ENCODE measurements at places on chromosomes 12 and 14.

- DNase-seq: no peak
Measured at GRCh38 chr12:47819138-47819895, 386 bp downstream of the HDAC7 start.

DNA sequence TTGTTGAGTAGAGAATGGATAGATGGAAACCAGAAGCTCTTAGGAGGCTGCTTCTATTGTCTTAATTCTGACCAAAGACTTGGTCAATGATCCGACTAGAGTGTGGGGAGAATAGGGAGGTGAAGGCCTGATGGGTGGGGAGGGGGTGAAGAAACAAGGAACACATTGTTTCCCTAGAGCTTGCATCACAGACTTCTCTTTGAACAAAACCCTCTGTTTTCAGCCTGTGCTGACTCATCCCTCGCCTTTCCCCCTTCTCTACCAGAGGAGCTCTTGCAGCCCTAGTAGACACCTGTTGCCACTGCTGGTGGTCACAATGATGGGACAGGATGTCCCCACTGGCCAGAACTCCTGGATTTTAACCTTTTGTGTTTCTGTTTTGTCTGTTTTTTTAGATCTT lies 46.8 kb upstream of the CISTR start:
- DNase-seq: no peak

- no peak for DNase-seq
Measured at GRCh38 chr12:118315821-118316220, 56.9 kb downstream of the TAOK3 start.

DNA sequence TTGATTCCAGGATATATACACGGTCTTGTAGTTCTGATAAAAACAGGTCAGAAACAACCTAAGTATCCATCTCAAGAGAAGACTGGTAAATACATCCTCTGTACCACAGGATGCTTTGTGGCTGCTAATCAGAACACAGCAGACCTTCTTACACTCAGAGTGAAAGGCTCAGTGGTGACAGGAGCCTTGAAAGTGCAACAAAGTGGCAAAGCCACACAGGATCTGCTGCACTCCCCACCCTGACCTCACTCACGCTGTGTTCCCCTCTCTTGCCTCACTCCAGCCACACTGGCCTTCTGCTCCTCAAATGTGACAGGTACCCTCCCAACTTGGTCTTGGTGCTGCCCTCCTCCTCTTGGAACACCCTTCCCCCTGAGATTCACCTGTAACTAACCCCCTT lies 98.1 kb upstream of the GRIP1 start:
- DNase-seq: no peak

- no peak for DNase-seq
Measured at GRCh38 chr12:5718680-5719079, 226.4 kb downstream of the ANO2 start.

GRCh38 chr12:115064296-115064695 lies 380.3 kb upstream of the TBX3 start:
- DNase-seq: no peak

- DNase-seq: no peak
Measured at GRCh38 chr14:95835121-95835730, 41.4 kb upstream of the TUNAR start.

DNA sequence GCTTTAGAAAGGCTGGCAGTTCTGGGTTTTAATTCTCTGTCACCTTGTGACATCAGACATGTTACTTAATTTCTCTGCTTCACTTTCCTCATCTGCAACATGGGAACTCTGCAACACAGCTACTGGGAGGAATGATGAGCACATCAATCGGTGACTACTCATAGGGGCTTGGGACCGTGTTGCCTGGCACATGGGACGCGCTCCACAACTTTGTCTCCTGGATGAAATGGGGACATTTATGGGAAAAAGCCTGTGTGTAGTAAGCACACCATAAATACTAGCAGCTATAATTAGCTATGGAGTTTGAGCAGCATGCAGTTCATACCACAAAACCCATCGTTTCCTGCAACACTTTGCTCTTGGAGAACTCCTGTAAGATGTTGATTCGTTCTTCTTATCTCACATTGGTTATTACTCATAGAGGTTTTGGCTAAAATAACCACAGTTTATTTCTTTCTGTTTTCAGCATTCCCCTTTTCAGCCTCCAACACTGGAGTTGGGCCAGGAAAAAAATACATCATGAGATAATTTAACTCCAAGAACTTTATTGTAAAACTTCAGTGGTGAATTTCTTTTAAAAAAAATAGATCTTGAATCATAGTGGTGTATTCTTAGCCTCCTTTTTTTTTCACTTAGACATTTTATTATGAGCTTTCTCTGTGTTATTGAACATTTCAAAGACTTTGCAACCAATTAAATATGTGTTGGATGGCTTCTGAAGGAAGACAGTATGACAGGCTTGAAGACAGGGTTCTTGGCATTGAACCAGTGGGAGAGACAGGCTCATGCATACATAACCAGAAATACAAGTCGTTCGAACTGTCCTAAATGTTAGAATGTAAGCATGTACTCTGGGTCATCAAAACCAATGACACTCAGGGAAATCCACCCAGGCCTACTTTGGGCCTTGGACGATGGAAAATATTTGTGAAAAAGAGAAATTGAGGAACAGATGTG lies 72.7 kb downstream of the RIN3 start:
- DNase-seq: no peak

- no peak for DNase-seq
Measured at GRCh38 chr12:80643961-80644360, 63.5 kb upstream of the MYF6 start.

DNA sequence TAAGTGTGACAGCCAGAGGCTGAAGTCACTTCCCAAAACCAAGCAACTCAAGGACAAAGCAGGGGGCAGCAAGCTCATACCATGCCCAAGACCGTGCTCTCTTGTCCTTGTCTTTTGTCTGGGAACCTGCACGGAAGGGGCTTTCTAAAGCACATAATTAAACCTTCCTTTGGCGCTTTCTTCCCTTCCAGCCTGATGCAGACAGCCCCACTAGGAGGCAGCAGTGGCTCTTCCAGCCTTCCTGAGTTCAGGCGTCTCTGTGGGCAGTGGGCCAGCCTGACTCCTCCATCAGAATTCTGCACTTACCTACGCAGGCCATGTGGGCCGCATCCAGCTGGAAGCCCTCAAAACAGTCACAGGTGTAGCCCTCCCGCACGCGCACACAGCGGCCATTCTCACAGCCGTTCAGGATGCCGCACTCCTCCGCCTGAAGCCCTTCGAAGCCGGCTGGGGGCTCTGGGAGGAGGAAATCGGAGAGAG lies 7.6 kb downstream of the ISCA2 start:
- no peak for DNase-seq

- DNase-seq: no peak
Measured at GRCh38 chr14:93142854-93143652, 27.3 kb upstream of the ITPK1 start.

DNA sequence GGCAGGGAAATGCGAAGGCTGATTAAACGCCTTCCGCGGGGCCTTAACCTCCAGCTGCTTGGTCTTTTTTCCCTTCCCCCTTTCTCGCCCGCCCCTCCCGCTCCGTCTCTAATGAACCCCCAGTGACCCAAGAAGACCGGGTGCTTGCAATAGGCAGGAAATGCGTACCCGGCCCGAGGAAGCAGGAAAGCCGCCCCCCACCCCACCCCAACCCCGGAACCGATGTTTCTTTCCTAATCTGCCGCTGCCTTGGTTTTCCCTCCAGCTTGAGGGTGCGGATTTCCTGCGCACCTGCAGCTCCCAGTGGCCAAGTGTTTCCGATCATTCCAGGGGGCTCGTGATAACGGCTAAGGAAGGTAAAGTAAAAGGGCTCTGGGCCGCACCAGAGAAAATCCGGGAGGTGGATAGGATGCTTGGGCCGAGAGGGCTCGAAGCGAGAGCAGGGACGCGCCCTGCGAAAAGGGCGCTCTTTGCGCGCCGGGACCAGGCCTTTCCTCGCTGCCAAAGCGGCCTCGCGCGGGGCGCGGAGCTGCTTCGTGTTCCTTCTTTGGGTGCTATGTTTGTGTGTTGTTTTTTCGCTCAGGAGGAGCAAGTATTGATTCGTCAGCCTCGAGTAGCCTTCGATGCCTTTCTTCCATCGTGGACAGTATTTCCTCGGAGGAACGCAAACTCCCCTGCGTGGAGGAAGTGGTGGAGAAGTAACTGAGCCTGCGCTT lies 983 bp downstream of the MYF6 start:
- DNase-seq: no peak

GRCh38 chr12:52630008-52630500 lies 11.7 kb upstream of the KRT73 start:
- no peak for DNase-seq

DNA sequence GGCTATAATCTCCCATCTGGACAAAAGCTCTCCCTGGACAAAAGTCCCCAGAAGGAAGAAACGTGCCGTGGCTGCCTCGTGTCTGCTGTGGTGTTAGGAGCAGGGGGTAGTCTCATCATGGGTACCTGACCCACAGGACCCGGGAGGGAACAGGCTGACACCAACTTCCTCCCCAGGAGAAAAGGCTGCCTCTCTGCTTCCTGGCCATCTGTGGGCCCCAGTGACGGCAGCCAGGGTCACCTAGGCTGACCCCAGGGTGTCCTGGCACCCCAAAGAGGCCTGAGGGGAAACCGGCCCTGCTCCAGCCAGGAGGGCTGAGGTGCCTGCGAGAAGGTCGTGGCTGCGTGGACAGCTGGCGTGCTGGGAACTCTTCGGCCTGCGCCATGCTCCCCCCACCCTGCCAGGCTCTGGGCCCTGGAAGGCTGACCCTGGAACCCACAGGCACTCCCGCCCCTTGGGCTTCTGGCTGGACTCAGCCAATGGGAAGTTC lies 133.9 kb downstream of the RFLNA start:
- no peak for DNase-seq
